Activated CD8-positive, alpha-beta memory T cell treated with anti-CD3 and anti-CD28 coated beads for 4 hours (primary cell): ENCODE measurements at places on chromosomes 5 and 9.

DNA sequence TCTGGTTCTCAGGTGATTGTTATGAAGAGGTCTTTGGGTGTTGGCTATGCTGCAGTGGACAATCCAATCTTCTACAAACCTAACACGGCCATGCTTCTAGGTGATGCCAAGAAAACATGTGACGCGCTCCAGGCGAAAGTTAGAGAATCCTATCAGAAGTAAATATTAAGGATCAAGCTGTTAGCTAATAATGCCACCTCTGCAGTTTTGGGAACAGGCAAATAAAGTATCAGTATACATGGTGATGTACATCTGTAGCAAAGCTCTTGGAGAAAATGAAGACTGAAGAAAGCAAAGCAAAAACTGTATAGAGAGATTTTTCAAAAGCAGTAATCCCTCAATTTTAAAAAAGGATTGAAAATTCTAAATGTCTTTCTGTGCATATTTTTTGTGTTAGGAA is 101.3 kb downstream of the NNT start:
- DNase-seq, result no peak

GRCh38 chr9:113261917-113262671 is 13.3 kb downstream of the CDC26 start:
- DNase-seq, result no peak

DNA sequence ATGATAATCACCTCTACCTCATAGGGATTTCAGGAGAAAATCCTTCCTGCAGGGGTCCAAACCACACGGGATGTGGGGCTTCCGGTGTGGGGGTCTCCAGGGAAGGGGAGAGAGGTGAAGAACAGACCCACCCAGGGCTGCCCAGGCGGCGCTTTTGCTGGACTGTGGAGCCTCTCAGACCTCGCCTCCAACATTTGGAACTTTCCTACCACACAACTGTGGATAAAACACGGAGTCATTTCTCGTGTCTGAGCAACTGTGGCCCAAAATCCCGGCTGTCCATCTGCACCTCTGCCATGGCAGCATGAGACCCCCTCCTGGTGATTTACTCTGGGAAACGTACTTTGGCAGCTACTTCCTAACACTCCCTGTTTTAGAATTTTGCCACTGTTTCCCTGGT is 307.8 kb upstream of the IRX4 start:
- DNase-seq, result no peak

GRCh38 chr9:137077010-137077747 is at the start of gene UAP1L1:
Gene UAP1L1, plus strand, starts transcription at chr9:137077517. Its CDS starts 16 bp downstream, at chr9:137077533.
- DNase-seq, result no peak

DNA sequence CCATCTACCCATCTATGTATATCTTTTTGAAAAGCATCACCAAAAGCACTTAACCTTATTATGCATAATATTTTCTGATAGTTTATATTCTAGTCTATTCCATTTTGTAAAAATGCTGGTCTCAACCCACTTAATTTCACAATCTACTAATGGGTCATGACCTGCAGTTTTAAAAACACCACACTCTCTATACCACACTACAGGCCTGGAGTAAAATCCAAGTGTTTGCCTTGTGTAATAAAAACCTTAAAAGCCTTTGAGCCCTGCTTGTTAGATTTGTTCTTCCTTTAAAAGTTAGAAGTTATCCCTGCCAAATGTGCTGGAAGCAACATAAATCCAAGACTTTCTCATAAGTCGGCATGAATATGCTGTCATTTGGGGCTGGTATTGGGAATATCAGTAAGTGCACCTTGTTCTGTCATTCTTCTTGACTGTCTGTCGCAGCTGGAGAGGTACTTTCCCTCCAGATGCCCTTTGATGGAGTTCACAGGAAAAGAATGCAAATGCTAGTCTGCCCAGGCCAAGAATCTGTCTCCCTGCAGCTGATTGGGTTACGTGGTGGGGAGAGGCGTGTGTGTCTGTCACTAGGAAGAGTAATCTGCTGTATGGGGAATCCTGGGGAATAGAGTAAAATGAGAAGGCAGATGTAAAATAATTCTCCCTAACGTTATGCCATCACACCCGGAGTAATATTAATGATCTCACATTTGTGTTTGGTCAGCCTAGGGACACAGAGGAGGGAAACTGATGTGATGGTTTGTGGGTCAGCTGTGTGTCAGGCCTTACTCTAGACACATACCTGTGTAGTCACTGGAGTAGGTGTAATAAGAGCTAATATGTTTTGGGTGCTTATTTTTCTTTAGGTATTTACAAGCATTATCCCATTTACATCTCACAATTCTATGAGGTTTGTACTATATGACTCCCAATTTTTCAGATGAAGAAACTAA is 79.4 kb downstream of the ZNF366 start:
- no peak for DNase-seq

DNA sequence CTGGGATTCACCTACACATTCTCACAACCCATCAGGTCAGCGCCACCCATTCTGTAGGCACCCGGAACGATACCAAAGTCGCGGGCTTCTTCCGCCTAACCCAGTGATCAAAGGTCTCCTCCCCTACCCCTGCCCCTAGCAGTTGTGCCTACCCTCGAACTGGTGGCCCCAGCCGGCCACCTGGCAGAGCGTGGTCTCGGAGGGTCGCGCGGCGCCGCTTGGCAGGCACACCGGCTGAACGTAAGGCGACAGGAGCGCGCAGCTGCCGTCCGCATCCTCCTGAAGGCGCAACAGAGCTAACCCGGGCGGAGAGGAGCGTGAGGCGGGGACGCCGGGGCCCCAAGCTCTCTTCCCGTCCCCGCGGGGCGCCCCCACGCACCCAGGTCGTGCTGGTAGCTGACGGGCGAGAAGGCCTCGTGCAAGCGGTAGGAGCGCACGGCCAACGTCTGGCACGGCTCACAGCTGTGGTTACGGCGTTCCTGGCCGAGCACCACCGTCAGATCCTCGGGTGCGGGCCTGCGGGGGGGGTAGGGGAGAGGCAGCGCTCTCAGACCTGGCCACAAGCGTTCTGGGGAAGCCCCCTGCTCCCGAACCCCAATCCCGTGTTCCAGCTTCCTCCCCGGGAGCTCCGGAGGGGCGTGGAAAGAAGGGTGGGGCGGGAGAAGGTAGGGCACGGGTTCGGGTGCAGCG is 2.8 kb upstream of the PFN3 start:
- DNase-seq, result no peak
